ENCODE measurements at places on chromosomes 11 and 22. TPM values are rescaled to one million over a fixed set of nuclear protein-coding genes. Genes with fewer than 3 reads are reported as not detected.

Gene VPREB1
- not detected for total RNA-seq

Gene DDIAS
- 1.8 TPM for total RNA-seq

Gene MUC2
- not detected for total RNA-seq

Gene NUCB2
- 31.3 TPM for total RNA-seq

Gene C1QTNF6
- total RNA-seq, result 4.6 TPM

Gene TNNI2
- total RNA-seq, result not detected

Gene KRTAP5-2
- total RNA-seq, result not detected

- no peak for DNase-seq
Observed at GRCh38 chr22:37626556-37627075, 12.9 kb upstream of the SH3BP1 start.

GRCh38 chr11:852762-853161, 10.1 kb downstream of the TSPAN4 start:
- DNase-seq, result no peak

GRCh38 chr22:48393885-48394284, 1433.8 kb downstream of the BRD1 start:
- no peak for DNase-seq

- DNase-seq, result no peak
Observed at GRCh38 chr11:95365348-95365747, 134.3 kb upstream of the SESN3 start.

DNA sequence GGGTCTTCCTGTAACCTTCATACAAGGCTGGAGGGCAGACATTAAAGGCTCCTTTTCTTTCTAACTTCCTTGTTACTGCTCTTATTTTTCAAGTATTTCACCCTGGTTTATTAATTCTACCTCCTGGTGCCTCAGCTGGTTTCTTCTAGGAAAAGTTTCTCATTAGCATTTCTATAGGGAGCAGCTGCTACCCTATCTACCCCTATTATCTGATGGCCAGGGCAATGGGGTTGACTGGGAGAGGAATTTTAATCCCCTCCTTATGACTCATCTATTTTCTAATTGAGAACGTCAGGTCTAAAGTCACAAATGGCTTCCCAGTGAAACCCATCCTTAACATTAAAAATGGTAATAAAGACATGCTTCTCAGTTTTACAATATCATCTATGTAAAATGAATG, 5.0 kb downstream of the MAP6 start:
- DNase-seq, result no peak

- DNase-seq, result no peak
Observed at GRCh38 chr11:40316171-40316570, 1143.3 kb downstream of the LRRC4C start.

GRCh38 chr11:130585545-130585944, 137.1 kb downstream of the ADAMTS15 start:
- no peak for DNase-seq

GRCh38 chr11:119340335-119341221, at the start of gene C1QTNF5:
Gene C1QTNF5 (minus strand): TSS chr11:119340883. CDS start chr11:119340397, 486 bp downstream.
- peak; percentile 92 for DNase-seq

DNA sequence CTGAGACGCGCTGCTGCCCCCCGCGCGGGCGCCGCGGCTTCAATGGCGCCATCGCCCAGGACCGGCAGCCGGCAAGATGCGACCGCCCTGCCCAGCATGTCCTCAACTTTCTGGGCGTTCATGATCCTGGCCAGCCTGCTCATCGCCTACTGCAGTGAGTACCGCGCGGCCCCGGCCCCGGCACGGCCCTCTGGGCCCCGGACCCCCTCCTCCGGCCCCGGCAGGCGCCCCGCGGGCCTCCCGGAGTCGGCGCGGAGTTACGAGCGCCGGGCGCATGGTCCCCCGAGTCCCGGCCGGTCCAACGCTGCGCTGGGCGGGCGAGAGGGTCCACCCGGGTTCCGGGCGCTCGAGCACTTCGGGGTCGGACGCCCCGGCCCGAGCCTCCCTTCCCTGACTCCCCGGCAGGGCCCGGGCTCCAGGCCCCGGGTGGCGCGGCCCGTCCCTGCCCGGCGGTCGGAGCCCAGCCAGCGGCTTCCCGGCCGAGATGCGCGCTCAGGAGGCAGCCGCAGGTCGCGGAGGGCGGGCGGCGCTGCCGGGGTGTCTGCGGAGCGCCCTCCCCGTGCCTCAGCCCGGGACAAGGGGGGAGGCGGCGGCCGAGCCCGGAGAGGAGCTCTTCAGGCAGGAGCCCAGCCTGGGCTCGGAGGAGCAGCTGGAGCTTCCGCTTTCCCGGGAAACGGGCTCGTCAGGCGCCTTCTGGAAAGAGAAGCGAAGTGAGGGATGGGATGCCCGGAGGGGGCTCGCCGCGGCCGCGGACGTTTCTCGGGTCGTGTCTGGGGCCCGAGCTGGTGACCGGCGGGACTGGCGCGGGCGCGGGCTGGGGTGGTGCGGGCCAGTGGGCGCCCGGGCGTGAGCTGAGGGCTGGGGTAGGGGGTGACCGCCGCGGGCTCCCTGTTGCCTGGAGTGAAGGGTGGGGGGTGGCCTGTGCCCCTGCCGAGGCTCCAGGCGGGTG, 1337.8 kb downstream of the BRD1 start:
- no peak for DNase-seq

GRCh38 chr11:119085437-119085847, 761 bp downstream of the HMBS start:
- peak; percentile 46 for DNase-seq

GRCh38 chr11:3108183-3108721, 51.0 kb upstream of the CARS1 start:
- no peak for DNase-seq

Data from lung microvascular endothelial cell (primary cell).